ENCODE measurements at places on chromosomes 4 and X. TPM values are rescaled to one million over a fixed set of nuclear protein-coding genes. Genes with fewer than 3 reads are reported as not detected.

- H3K36me3 ChIP-seq, result no peaks in the 10 kb centered on the region
- no peaks in the 10 kb centered on the region for H3K4me1 ChIP-seq
- H3K27ac ChIP-seq, result no peak overlapping the region
- no peak overlapping the region for H3K4me3 ChIP-seq
- no peaks in the 10 kb centered on the region for H3K27me3 ChIP-seq
- DNase-seq, result no peak
These were observed 376.4 kb upstream of the NOCT start for GRCh38 chr4:138639018-138639741.

DNA sequence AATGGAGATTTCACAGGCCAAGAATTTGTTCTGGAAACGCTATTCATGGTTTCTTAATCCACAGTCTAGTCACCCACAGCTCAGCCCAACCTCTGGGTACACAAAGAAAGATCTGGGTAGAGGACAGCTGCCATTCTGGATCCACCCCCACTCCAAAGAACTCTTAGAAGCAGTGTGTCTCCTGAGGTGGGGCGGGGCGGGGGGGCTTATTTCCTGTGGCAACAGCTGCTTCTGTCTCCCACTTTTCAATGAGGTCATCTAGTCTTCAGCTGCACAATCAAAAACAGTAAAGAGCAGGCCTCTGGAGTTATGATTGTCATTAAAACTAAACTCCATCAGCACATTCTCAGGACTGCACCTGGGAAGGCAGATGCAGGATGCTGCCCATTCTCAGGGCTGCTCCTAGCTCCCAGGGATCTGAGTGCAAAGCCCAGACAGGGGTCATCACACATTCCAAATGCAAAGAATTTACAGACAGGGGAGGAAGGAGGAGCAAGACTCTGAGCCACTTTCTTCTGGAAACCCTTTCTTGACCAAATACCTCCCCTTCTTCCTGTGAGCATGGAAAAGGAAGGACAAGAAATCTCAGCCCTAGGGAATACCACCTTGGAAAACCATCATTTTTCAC, 207.3 kb downstream of the HS6ST2 start:
- H3K4me3 ChIP-seq, result no peak overlapping the region
- peak overlapping the region; percentile 62 for H3K27ac ChIP-seq
- H3K36me3 ChIP-seq, result no peaks in the 10 kb centered on the region
- peaks cover 22% of the 10 kb centered on the region for H3K4me1 ChIP-seq
- no peaks in the 10 kb centered on the region for H3K27me3 ChIP-seq

DNA sequence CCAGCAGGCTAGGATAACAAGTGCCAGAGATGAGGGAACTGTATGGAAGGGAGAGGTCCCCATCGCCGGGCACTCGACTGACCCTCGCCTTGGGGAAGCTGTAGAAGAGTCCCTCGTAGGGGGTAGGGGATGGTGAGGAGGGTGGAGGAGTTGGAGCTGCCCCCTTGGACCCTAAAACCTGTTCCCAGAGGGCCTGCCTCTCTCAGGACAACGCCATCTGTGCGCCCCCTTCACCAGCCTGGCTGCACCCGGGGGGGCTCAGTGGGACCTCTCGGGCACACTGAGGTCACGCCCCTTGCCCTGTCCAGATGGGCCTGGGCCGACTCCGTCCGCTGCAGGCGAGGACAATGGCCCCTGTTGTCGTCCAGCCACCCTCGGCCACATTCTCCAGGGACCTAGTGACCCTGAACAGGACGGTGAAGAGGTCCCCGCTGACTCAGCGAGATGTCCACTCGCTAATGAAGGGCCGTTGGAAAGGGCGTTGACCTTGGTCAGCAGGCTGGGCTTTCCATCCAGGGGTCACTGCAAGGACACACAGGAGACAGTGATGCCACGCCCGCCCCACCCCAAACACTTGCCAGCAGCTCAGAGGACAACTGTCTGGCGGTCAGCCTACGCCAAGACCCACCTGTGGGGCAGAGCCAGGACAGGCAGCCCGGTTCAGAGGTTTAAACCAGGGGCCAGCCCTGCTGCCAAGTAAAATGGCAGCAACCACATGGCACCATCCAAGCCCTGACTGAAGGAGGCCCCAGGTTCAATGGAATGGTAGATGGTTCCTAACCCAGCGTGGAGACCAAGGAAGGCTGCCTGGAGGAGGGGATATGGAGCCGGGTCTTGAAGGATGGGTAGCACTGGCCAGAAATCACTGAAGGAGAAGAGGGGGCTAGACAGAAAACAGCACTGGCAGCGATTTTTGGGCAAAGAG, 51.2 kb downstream of the HMX1 start:
- DNase-seq, result peak; percentile 24
- no peak overlapping the region for H3K4me3 ChIP-seq
- H3K27me3 ChIP-seq, result no peaks in the 10 kb centered on the region

DNA sequence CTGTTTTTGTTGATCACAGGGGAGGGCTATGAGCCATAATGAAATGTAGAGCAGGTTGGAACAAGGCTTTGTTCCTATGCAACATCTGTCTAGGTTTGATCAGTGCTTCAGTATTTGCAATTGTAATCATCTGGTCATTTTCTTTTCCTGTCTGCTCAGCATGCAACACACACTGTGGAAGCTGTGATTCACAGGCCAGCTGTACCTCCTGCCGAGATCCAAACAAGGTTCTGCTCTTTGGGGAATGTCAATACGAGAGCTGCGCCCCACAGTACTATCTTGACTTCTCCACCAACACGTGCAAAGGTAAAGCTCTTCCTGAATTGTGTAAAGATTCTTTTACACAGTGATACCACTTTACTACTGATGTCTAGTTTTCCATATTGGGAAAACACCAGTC, 181.9 kb upstream of the ANXA3 start:
- no peaks in the 10 kb centered on the region for H3K27me3 ChIP-seq
- DNase-seq, result peak; percentile 52
- peaks cover 9% of the 10 kb centered on the region for H3K4me1 ChIP-seq

GRCh38 chrX:108833993-108834392, 97.6 kb upstream of the IRS4 start:
- no peaks in the 10 kb centered on the region for H3K27me3 ChIP-seq
- no peak overlapping the region for H3K27ac ChIP-seq
- no peaks in the 10 kb centered on the region for H3K4me1 ChIP-seq
- H3K4me3 ChIP-seq, result no peak overlapping the region

DNA sequence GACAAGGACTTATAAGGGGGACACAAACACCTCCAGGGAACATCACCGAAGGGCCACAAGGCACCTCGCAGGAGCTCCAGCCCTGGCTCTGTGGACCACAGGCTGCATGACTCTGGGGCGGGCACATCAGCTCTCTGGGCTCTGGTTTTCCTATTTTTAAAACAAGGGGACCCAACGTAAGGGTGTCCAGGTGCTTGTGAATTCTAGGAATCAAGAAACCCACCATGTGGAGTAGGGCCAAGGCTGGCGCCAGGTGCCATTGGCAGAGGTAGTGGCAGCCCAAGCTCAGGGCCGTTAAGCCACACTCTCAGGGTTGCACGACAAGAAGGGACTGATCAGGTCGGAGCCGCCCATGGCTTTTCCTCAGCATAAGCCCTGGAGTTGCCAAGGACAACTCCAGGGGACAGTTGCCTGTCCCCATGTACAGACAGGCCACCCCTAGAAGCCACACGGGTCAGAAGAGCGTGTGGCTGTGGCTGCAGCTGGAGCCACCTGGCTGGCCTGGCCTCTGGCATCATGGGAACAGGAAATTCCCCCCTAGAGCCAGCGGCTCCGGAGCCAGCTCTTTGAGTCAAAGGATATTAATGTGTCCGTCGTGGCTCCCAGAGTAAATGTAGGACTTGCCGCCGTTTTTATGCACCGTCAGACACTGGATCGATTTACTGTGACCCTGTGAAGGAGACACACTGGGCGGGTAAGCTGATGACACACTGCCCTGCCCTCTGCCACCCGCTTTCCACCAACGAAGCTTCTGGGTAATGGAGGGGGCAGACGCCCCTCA, 32.5 kb downstream of the WDR1 start:
- H3K4me1 ChIP-seq, result no peaks in the 10 kb centered on the region
- no peak for DNase-seq
- no peak overlapping the region for H3K4me3 ChIP-seq
- H3K36me3 ChIP-seq, result peaks cover 40% of the 10 kb centered on the region
- no peaks in the 10 kb centered on the region for H3K27me3 ChIP-seq
- no peak overlapping the region for H3K27ac ChIP-seq

- no peak overlapping the region for H3K4me3 ChIP-seq
- no peaks in the 10 kb centered on the region for H3K4me1 ChIP-seq
- H3K36me3 ChIP-seq, result no peaks in the 10 kb centered on the region
- no peaks in the 10 kb centered on the region for H3K27me3 ChIP-seq
These were observed 81.4 kb downstream of the AMELX start for GRCh38 chrX:11374570-11374969.

- DNase-seq, result peak; percentile 41
- peak overlapping the region; percentile 85 for H3K4me3 ChIP-seq
- H3K27ac ChIP-seq, result peak overlapping the region; percentile 59
- no peaks in the 10 kb centered on the region for H3K27me3 ChIP-seq
- H3K4me1 ChIP-seq, result no peaks in the 10 kb centered on the region
These were observed 80.8 kb downstream of the HMGN5 start for GRCh38 chrX:81120936-81121371.

Gene MAPK10
- total RNA-seq, result 4.6 TPM

Gene TCEAL6
- total RNA-seq, result not detected

Data from H9 (cell line).